Neural cell (in vitro differentiated cells): ENCODE measurements at places on chromosomes 5 and 9. TPM values are rescaled to one million over a fixed set of nuclear protein-coding genes. Genes with fewer than 3 reads are reported as not detected.

Gene GKAP1
- 6.9 and 11.0 TPM in 2 replicates for polyA plus RNA-seq

Gene CCDC180
- 5.7 and 5.8 TPM in 2 replicates for polyA plus RNA-seq

Gene COL23A1
- 0.12 TPM in 1 of 2 replicates, not detected in the other for polyA plus RNA-seq

Gene STK10
- polyA plus RNA-seq, result 1.8 and 8.2 TPM in 2 replicates

Gene PRSS3
- not detected in 2 replicates for polyA plus RNA-seq

Gene GDA
- polyA plus RNA-seq, result 0.26 and 0.52 TPM in 2 replicates
